ENCODE measurements at places on chromosomes 11 and 22. TPM values are rescaled to one million over a fixed set of nuclear protein-coding genes. Genes with fewer than 3 reads are reported as not detected.

Gene CHST1
- total RNA-seq: 1.4 TPM

Gene P4HA3
- total RNA-seq: 0.25 TPM

Gene ART5
- total RNA-seq: not detected

Gene NCR3LG1
- total RNA-seq: 16.5 TPM

Gene C11orf68
- 18.6 TPM for total RNA-seq

Gene RFPL1
- not detected for total RNA-seq

Gene HOATZ
- not detected for total RNA-seq

Gene USP2
- total RNA-seq: 26.0 TPM

Gene VSIG10L2
- total RNA-seq: not detected

Gene H19
- 14.2 TPM for total RNA-seq

Gene MRPL48
- 39.9 TPM for total RNA-seq

Gene BCO2
- total RNA-seq: 3.4 TPM

Gene OR52E8
- not detected for total RNA-seq

Data from left colon (tissue), 2 donors.